Fibroblast of the aortic adventitia (primary cell): ENCODE measurements at places on chromosomes 7 and 10.

DNA sequence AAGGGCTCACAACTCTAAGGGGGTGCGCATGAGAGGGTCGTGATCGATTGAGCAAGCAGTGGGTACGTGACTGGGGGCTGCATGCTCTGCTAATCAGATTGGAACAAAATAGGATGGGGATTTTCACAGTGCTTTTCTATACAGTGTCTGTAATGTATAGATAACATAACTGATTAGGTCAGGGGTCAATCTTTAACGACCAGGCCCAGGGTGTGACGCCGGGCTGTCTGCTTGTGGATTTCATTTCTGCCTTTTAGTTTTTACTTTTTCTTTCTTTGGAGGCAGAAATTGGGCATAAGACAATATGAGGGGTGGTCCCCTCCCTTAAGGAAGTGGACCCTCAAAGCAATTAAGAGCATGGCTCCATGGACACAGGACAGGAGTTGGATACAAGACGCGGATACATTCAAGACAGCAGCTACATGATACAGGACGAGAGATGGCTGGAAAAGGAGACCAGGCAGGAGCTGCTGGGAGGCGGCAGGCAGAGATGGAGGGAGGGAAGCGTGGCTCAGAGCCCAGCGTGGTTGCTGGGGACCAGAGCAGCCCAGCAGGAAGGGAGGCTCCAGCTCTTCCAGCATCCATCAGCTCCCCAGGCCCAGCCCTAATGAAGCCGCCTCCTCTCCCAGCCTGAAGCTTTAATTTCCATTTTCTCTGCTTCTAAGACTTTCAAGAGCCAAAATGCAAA, 31.6 kb downstream of the GSDME start:
- DNase-seq: peak; percentile 30

DNA sequence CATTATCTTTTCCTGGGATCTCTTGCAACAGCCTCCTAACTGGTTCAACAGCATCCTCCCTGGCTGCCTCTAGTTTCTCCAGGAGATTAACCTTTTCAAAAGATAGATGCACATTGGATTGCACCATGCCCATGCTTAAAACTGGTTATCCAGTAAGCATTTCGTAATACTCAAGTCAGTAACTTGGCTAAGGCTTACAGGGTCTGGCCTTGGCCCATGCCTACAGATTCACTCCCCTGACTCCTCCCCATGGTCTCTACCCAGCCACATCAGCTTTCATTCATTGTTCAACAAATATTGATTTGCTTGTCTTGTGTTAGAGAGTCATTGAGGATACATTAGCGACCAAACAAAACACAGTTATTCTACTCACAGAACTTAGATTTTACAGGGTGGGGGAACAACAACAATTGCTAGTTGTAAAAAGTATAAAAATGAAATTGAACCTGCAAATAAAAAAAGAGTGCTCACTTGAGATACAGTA, 1.8 kb upstream of the KIF20B start:
- DNase-seq: peak; percentile 47

DNA sequence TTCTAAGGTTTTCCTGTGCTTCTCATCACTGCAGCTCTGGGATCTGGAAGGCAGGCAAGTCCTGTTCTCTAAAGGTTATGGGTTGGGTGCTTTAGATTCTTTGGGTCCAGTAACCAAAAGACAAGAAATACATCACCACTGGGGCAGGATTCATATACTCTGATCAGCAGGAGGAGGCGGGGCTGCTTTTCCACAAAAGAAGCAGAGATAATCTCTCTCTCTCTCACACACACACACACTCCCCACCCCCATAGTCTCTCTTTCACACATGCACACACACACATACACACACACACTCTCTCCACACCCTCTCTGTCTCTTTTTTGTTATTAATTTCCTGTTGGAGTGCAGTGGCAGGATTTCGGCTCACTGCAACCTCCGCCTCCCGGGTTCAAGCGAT, 13.0 kb upstream of the ACBD5 start:
- no peak for DNase-seq

DNA sequence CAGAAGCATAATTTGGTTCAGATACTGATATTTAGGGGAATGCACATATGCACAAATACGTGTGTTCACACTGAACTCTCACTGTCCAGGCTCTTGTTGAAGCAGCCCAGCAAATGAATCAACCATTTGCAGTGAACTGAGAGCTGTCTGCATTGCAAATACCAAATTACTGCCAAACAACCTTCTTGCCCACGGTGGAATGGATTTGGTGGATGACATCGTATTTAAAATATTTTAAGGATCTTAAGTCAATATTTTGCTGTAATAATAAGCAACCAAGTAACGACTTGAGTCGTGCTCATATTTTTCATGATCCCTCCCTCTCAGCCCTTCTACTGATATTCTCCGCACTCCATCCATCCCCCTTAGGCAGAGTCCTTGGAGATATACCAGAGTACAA, 107.9 kb upstream of the FEZF1 start:
- peak; percentile 31 for DNase-seq

GRCh38 chr10:116850058-116850611, 836 bp downstream of the ENO4 start:
- DNase-seq: peak; percentile 3

DNA sequence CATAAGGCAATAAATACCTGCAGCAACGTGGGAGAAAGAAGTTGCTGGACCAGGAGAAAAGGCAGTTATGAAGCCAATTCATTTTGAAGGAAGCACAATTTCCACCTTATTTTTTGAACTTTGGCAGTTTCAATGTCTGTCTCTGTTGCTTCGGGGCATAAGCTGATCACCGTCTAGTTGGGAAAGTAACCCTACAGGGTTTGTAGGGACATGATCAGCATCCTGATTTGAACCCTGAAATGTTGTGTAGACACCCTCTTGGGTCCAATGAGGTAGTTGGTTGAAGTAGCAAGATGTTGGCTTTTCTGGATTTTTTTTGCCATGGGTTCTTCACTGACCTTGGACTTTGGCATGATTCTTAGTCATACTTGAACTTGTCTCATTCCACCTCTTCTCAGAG, 13.0 kb downstream of the DUSP5 start:
- DNase-seq: no peak

GRCh38 chr10:79490400-79491142, 21.8 kb upstream of the EIF5AL1 start:
- peak; percentile 62 for DNase-seq

DNA sequence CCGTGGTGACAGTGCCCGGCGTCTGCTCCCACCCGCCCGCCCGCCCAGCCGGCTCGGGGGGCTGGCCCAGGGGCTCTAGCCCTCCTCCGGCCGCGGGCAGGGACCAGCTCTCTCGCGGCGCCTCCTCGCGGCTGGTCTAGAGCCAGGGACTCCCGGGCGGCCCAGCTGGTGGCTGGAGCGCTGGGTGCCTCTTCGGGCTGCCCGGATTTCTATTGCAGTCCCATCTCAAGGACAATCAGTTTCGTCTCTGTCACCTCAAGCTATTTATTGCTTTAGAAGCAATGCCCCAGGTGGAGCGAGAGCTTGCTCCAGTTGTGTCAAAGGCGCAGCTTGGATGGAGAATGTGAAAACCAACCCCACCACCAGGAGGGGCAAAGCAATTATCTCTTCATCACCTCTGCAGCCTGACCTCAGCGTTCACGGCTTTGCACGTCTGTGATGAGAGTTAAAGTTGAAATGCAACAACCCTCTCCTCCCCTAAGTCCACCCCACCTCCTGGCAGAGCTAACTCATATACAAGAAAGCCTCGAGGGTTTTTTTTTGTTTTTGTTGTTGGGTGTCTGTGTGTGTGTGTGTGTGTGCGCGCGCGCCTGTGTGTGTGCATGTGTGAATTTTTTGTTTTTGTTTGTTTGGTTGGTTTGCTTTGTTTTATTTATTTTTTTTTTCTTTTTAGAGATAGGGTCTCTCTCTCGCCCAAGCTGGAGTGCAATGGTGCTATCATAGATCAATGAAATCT, at the start of gene ITGA8:
TSS of gene ITGA8 (minus strand) at position 24 of the 736 bp plus-strand sequence. CDS start 151 bp downstream, outside the sequence.
- peak; percentile 30 for DNase-seq

GRCh38 chr7:129134356-129134987, 10.0 kb upstream of the TSPAN33 start:
- DNase-seq: no peak

DNA sequence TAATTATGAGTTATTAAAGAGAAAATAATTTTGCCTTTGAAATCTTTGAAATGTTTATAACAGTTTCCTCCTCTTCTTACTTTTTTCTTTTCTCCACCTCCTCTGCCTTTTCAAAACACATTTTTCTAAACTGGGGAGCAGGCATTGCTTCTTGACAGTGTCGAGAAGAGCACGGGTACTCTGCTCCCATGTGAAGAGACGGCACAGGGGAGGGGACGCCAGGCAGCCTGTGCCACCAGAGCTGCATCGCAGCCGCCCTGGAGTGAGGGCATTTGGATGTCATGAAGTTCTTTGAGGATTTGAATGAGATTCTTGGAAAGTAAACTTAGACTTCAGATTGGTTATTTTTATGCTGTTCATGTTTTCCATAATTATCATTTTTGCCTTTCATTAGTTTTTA, 149.7 kb downstream of the ACTR3B start:
- DNase-seq: no peak

- DNase-seq: peak; percentile 30
Measured at GRCh38 chr10:23293145-23293724, 51.4 kb downstream of the C10orf67 start.

- DNase-seq: no peak
Measured at GRCh38 chr7:91187061-91187460, 77.2 kb upstream of the FZD1 start.

- no peak for DNase-seq
Measured at GRCh38 chr7:132311733-132312132, 264.5 kb downstream of the PLXNA4 start.
